ENCODE measurements at places on chromosomes 11 and 22. TPM values are rescaled to one million over a fixed set of nuclear protein-coding genes. Genes with fewer than 3 reads are reported as not detected.

The RAPSN gene
- total RNA-seq, result 3.6 TPM

The BACE1-AS gene
- total RNA-seq, result 8.4 TPM

The CCDC89 gene
- 0.26 TPM for total RNA-seq

The CCDC157 gene
- 5.5 TPM for total RNA-seq

The PVALB gene
- not detected for total RNA-seq

The C11orf16 gene
- not detected for total RNA-seq

The MS4A2 gene
- not detected for total RNA-seq

DNA sequence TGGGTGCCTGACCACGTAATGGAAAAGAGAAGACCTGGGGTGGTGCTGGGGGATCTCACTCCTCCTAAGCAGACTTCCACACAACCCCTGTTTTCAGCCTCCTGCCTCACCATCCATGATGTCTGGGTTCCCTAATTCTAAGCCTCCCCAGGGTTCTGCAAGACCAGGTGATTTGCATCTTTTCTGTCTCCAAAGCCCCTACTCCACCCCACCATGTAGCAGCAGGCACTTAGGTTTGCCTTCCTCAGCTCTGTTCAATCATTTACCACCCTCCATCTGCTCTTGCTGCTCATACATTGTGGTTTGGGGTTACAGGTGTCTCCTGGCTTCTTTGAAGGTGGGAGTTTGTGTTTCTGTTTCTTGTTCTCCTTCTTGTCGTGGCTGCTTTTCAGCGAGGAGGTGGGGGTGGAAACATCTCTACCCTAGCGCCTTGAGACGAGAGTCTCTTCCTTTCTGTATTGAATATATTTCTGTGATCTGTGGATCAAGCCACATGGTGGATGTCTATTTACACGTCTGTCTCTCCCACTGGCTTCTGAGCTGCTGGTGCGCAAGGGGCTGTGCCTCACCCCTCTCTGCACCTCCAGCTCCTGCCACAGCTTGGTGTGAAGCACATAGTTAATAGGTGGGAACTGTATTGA is 6.6 kb upstream of the SSTR3 start:
- no peak for DNase-seq

DNA sequence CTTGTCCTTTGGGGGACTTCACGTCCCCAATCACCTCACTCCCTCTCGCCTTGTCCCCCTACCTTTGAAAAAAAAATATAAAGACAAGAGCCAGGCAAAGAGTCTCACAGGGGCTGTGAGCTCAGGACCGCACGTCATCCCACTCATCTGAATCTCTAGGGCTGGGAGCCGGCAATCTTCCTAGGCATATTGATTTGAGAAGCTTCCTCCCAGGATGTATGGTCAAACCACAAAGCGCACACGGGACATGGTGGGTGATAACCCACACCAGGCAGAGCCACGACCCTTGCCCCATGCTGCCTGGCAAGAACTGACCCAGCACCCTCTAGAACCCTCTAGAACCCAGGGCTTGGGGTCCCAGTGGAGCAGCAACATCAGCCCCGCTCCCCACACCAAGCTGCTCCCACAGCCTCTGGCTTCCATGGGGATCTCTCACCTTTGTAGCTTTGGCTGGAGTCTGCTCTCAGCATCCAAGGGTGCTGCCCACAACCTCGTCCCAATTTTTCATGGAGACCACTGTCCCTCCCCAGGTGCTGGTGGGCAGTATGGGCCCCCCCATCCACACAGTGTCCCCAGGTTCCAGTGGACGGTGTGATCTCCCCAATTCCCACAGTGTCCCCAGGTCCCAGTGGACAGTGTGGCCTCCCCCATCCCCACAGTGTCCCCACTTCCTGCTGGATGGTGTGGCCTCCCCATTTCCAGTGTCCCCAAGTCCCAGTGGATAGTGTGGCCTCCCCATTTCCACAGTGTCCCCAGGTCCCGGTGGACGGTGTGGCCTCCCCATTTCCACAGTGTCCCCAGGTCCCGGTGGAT is 85.2 kb upstream of the FGF3 start:
- no peak for DNase-seq

GRCh38 chr11:68817554-68817953 is 24.2 kb downstream of the CPT1A start:
- DNase-seq, result no peak

DNA sequence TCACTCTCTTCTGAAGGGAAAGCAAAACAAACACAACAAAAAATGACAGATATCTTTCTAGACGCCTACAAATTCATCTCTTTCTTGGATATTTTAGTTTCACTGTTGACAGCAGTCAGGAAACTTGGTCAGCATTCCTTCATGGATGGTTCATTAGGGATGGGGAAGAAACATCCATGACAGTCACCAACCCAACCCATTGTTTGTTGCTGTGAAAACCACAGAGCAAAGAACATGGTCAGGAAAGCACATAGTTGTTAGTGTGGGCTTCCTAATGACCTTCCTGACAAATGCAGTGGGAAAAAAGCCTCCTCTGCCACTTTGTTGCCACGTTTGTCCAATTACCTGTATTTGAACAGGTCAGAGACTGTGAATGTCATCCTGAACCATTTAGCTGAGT is 139.8 kb upstream of the SNX19 start:
- no peak for DNase-seq

GRCh38 chr22:20258584-20259326 is 9.4 kb downstream of the RTN4R start:
- DNase-seq, result no peak

DNA sequence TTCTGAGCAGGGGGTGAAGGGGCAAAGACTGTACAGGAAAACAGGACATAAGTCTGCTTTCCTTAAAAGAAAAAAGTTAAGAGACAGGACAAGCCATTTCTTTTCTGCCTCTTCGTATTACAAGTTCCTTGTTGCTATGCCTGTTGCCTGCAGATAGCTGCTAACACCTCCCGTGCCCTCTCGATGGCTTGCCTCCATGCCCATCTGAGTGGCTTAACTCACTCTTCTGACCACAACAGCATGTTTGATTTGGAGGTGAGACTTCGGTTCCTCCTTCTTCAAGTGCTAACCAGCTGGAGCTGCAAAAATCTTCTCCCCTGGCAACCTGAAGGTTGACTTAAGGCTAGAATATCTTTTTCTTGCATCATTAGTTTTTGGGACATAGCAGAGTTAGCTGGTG is 103.1 kb downstream of the PRR5L start:
- DNase-seq, result no peak

GRCh38 chr22:46742576-46743221 is 4.6 kb upstream of the CERK start:
- no peak for DNase-seq

DNA sequence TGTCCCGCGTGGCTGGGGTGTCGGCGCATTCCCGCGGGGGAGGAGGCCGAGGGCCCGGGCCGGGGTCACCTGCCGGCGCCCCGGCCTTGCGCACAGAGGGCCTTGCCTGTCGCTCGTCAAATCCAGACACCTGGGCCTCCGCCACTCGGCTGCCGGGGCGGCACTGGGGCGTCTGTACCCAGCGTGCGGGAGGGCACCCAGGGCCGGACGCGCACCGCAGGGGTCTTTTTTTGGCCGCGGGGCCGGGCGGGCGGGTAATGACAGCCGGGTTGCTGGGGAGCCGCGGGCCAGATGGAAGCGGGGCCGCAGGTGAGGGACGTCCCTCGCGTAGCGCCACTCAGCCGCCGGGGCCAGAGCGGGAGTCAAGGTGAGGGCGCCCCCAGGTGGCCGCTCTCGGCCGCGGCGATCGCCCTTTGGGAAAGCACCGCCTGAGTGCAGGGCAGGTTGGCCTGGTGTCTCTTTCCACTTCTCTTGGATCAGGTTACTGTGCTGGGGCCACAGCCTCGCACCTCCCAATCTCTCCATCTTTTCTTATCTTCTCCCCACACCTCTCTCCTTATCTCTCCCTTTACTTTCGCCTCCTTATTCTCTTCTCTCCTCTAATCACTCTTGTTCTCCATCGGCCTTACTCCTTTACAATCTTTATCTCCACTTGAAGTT is 3.5 kb downstream of the PHLDB1 start:
- peak; percentile 83 for DNase-seq

DNA sequence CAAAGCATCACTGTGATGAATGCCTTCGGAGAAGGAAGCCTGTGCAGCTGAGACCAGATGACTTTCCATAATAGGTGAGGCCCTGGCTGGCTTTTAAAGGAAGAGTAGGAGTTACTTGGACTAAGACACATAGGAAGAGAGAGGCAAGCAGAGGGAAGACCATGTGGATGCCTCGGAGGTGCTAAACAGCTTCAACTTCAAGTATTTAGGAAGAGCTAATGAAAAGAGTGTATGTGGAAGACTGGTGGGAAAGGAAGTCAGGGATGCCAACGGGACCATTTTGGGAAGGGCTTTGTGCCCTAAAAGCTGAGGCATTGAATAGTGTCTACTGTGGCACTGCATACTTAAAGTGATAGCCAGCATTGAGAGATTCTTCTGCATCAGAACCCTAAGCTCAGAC is 69.3 kb upstream of the OPCML start:
- DNase-seq, result no peak

DNA sequence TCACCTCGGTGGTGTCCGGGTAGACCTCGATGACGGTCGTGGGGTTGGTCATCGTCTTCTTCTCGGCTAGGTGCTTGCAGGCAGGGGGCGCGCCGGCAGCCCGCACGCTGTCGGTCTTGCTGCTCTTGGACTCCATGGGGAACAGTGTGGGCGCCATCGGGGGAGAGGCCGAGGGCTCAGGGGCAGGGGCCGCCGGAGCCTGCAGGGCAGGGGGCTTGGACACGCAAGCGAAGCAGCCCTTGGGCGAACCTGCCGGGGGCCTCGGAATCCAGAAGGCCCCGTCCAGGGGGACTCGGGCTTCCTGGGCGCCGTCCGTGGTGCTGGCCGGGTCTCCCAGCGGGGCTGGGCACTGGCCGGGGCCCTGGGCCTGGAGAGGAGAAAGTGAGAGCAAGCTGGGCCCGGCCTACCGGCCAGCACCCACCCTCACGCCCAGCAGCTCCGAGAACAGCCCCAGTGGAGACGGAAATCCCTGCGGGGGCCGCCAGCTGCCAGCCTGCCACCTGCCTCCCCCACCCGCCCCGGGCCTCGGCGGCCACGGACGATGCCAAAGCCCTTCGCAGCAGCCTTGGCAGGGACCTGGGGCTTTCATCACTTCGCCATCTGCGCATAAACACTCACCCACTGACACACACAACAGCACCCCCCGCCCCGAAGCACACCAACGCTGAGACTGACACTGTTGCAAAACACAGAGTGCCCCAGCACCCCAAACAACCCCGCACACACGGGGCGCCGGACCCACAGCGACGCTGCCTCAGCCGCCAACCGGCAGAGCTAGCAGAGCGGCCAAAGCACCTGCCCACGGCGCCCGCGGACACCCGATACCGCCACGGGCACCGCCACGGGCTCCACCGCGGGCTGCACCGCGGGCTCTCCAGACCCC is 2.4 kb downstream of the IFITM10 start:
- DNase-seq, result no peak

- DNase-seq, result peak; percentile 46
Observed at GRCh38 chr22:38412435-38413084, 42.4 kb downstream of the KCNJ4 start.
